ENCODE measurements at places on chromosomes 4 and X. TPM values are rescaled to one million over a fixed set of nuclear protein-coding genes. Genes with fewer than 3 reads are reported as not detected.

Gene CT45A3
- polyA plus RNA-seq, result 25.1 TPM

Gene KDR
- polyA plus RNA-seq, result 95.9 TPM

Gene UPF3B
- polyA plus RNA-seq, result 20.9 TPM

Gene GPRIN3
- polyA plus RNA-seq, result 2.0 TPM

Gene L1CAM
- 0.18 TPM for polyA plus RNA-seq

Gene ASMT
- not detected for polyA plus RNA-seq

Gene CLGN
- polyA plus RNA-seq, result 5.8 TPM

Gene ALG13
- 47.0 TPM for polyA plus RNA-seq

Gene MAGEH1
- polyA plus RNA-seq, result 60.2 TPM

Gene MUC7
- polyA plus RNA-seq, result not detected

Gene PRKG2
- 5.0 TPM for polyA plus RNA-seq

Gene TMEM129
- 24.4 TPM for polyA plus RNA-seq

Gene GPR82
- 0.14 TPM for polyA plus RNA-seq

Gene GAGE12H
- not detected for polyA plus RNA-seq

Gene OCIAD2
- 114 TPM for polyA plus RNA-seq

Gene TLR3
- 10.0 TPM for polyA plus RNA-seq

Gene TMEM47
- polyA plus RNA-seq, result 29.7 TPM

Gene CT47A1
- polyA plus RNA-seq, result not detected

Gene ADGRG2
- 1.7 TPM for polyA plus RNA-seq

Gene ADGRL3
- polyA plus RNA-seq, result 17.9 TPM

Gene PAGE5
- not detected for polyA plus RNA-seq

Gene RPL9
- 1,947 TPM for polyA plus RNA-seq

Gene TMSB15B
- polyA plus RNA-seq, result 37.1 TPM

Gene SYN1
- polyA plus RNA-seq, result 5.3 TPM

Gene MSN
- polyA plus RNA-seq, result 374 TPM

Gene TRPC3
- 8.5 TPM for polyA plus RNA-seq

Gene SEL1L3
- polyA plus RNA-seq, result 106 TPM

Gene CFAP99
- polyA plus RNA-seq, result 0.26 TPM

Gene BANK1
- polyA plus RNA-seq, result 1.8 TPM

Gene GATA1
- 0.89 TPM for polyA plus RNA-seq

Gene GYPE
- 14.2 TPM for polyA plus RNA-seq

Gene AMBN
- not detected for polyA plus RNA-seq

Gene FABP2
- not detected for polyA plus RNA-seq

Gene STPG2
- 0.32 TPM for polyA plus RNA-seq
